Kidney epithelial cell (primary cell): ENCODE measurements at places on chromosomes 5 and 9.

DNA sequence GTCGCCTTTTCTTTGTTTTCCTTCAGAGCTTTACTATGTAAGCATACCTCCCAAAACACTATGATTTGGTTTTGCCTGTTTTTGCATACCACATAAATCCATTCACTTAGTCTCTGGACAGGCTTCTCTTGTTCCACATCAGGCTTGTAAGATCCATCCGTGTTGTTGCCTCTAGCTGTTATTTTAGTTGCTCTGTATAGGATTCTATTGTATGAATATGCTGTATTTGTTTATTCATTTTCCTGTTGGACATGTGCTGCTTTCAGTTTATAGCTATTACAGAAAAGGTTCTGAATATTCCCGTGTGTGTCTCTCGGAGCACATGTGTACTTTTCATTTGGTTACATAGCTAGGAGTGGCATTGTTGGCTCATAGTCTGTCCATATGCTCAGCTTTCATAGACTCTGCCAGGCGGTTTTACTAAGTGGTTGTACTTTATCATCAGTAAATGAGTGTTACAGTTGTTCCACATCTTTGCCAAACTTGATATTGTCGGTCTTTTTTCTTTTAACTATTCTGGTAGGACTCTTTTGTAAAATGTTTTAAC is 41.8 kb downstream of the NUP214 start:
- no peak for DNase-seq

DNA sequence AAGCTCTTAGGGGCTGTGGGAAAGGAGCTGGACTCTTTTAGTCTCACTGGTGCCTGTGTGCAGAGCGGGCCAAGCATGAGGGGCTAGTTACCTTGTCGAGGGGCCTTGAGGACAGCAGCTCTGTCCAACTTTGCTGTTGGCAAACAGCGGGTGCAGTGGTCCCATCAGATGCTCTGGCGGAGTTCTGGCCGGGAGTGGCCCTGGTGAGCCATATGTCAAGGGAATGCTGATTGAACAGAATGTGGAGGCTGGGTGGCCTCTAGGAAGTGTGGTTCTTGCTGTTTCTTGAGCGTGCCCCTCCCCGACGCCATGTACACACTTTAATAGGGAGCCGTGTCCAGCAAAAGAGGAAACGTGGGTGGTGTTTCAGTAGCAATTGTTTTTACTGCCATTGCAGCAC is 3.6 kb upstream of the ADAMTS2 start:
- DNase-seq, result no peak

GRCh38 chr5:134958755-134959154 is 9.0 kb upstream of the CATSPER3 start:
- no peak for DNase-seq

DNA sequence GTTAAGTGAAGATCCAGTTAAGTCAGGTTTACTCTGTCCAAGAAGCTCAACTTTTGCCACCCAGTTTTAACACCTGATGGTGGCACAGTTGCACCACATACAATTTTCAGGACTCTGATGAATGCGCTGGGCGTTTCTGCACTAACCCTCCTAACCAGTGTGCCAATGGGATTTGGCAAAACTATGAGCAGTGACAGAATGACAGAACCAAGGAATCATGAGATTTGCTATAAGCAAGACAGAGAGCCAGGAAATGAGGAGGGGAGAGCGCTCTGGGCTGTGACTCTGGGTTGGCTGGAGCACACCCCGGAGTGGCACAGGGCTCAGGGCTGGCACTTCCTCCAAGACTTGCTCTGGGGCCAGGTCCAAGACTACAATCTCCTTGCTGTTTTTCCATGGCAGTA is 84.1 kb downstream of the SH3PXD2B start:
- no peak for DNase-seq

- no peak for DNase-seq
These were observed 464.2 kb downstream of the SPOCK1 start for GRCh38 chr5:137034764-137035479.

DNA sequence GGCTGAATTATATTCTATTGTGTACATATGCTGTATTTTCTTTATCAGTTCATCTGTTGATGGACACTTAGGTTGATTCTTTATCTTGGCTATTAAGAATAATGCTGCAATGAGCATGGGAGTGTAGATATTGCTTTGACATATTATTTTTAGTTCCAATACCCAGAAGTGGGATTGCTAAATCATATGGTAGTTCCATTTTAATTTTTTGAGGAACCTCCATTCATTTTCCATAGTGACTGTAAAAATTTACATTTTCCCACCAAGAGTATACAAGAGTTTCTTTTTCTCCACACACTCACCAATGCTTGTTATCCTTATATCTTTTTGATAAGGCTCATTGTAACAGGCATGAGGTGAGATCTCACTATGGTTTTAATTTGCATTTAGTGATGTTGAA is 19.4 kb downstream of the JAK2 start:
- DNase-seq, result no peak

DNA sequence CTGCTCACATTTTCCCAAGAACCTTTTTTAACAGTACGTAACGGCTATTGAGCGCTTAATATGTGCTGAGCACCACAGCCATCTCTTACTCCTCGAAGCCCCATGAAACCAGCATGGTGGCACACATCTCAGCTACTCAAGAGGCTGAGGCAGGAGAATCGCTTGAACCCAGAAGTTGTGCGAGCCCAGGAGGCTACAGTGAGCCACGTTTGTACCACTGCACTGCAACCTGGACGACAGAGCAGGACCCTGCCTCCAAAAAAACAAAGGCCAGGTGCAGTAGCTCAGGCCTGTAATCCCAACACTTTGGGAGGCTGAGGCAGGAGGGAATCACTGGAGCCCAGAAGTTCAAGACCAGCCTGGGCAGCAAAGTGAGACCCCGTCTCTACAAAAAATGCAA is 28.2 kb downstream of the AQP7 start:
- DNase-seq, result no peak

DNA sequence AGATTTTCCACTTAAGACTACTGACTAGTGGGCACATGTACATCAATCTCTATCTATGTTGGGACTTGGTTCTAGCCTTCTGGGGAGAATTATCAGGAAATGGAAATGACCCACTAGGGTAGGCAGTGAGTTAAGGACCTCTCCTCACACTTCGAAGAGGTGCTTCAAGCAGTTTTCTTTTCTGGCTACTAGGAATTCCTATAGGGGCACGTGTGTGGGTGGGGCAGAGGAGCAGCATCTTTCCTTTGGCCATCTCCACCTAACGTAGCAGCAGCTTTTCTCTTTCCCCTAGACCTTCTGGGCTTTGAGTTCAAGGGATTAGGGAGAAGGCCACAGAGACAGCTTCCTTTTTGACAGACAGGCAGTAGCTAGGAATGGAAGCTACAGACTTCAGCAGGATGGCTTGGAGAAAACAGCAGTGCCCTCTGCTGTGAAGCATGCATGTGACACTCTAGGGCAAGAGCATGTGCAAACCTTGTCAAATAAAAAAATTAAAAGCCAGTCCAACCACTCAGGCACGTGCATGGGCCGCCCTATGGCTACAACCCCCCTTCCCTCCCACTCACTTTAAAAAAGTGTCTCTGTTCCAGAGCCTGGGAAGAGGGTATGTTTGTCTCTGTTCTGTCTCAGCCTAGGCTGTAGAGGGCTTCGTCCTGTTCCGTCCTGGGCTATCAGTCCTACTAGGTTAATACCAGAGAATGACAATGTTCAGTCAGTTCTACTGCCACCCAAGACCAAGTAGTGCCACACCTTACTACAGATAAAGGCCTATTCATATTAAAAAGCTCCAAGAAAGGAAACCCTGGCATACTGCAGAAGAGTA is 8.7 kb upstream of the GFRA3 start:
- DNase-seq, result peak; percentile 18
